Hematopoietic multipotent progenitor cell treated with erythropoietin and hydrocortisone succinate and interleukin-3 and kit ligand, for 8 days (in vitro differentiated cells): ENCODE measurements at places on chromosomes 1 and 21.

GRCh38 chr1:20073256-20073655 is 3.3 kb downstream of the PLA2G5 start:
- no peak for DNase-seq

DNA sequence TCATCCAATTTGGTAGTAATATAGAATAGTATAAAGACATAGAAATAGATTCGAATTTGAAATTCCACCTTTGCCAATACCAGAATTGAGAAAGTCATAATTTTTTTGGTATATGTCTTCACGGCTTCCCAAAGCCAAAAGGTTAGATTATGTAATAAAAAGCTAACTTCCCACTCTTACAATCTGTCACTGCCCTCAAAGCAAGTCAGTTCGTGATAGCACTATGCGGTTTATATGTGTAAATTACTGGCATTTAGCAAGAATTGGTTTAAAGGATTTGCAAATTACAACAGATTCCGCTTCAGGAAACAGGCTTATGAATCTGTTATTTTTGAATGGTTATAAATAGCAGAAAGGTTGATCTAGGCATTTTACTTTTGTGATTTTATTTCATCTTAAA is 679.4 kb upstream of the ADGRL2 start:
- DNase-seq: no peak

- DNase-seq: no peak
Observed at GRCh38 chr1:9275161-9275560, 17.5 kb upstream of the SPSB1 start.

GRCh38 chr1:94096797-94097549 is 24.0 kb downstream of the ABCA4 start:
- no peak for DNase-seq

DNA sequence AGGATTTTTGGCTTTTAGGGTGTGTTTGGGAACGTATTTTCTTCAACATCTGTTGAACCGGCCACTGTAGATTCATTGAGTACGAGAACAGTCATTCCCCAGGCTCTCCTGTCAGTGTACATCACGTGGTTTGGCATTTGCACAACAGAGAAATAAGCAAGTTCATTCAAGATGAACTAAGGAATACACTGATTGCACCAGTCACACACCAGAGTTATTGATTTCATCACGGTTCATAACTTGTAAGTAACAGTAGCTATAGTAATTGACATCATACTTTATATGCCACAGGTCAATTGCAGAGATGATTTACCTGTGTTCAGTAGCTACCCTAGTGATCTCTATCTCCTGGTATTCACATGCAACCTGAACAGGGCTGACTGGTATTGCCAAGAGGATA is 90.7 kb upstream of the ETS2 start:
- DNase-seq: no peak

DNA sequence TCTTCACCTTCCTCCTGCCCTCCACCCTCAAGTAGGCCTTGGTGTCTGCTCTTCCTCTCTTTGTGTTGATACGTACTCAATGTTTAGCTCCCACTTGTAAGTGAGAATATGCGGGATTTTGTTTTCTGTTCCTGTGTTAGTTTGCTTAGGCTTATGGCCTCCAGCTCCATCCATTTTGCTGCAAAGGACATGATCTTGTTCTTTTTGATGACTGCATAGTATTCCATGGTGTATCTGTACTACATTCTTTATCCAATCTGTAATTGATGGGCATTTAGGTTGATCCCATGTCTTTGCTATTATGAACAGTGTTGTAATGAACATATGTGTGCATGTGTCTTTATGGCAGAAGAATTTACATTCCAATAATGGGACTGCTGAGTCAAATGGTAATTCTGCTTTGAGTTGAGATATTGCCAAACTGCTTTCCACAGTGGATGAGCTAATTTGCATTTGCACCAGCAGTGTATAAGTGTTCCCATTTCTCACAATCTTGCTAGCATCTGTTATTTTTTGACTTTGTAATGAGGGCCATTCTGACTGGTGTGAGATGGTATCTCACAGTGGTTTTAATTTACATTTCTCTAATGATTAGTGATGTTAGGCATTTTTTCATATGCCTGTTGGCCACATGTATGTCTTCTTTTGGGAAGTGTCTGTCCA is 272.7 kb downstream of the SDCCAG8 start:
- DNase-seq: no peak

DNA sequence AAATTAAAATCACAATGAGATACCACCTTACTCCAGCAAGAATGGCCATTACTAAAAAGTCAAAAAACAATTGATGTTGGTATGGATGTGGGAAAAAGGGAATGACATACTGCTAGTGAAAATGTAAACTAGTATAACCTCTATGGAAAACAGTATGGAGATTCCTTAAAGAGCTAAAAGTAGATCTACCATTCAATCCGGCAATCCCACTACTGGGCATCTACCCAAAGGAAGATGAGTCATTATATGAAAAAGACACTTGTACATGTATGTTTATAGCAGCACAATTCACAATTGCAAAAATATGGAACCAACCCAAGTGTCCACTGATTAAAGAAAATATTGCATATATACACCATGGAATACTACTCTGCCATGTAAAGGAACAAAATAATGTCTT is 37.2 kb downstream of the SUSD4 start:
- DNase-seq: no peak

DNA sequence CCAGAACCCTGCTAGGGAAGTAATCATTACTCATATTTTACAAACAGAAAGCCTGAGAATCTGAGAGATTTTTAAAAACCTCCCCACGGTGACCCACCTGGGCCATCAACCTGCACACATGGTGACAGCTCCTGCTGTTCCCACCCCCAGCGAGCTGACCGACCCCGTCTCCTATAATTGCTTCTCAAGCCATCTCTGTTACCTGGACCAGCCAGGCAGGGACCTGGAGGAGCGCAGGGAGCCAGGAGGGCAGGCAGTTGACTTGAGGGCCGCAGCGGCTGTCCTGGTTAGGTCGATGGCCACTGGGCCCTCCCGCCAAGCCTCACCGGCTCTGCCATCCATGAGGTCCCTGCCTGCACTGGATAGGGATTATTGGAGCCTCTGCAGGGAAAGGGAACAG is 7.7 kb downstream of the TFF2 start:
- DNase-seq: no peak

GRCh38 chr1:170664093-170664827 is at the start of gene PRRX1:
Gene PRRX1, plus strand, starts transcription at chr1:170664131. Its CDS starts 88 bp downstream, at chr1:170664219.
- no peak for DNase-seq

GRCh38 chr1:38476850-38477178 is 382.8 kb downstream of the RRAGC start:
- no peak for DNase-seq

DNA sequence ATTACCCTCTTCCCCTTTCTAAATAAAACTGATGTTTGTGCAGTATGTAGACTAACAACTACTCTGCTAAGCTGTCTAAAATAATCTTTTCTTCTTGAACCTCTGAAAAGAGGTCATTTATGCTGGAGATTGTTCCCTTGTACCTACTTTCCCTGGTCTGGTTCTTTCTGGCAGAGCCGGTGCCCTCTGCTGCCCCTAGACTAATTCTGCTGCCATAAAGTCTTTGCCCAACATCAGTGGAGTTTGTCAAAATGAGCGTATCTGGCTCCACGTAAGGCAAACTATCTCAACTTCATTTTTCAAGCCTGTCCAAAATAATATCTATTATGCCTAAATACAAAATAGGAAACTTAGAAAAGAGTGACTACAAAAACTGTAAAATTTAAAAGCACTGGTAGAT is 30.9 kb upstream of the ANGPTL7 start:
- DNase-seq: no peak

GRCh38 chr21:32732544-32732943 is 4.7 kb upstream of the SYNJ1 start:
- no peak for DNase-seq

GRCh38 chr1:204868340-204868700 is 2.3 kb upstream of the NFASC start:
- DNase-seq: no peak

DNA sequence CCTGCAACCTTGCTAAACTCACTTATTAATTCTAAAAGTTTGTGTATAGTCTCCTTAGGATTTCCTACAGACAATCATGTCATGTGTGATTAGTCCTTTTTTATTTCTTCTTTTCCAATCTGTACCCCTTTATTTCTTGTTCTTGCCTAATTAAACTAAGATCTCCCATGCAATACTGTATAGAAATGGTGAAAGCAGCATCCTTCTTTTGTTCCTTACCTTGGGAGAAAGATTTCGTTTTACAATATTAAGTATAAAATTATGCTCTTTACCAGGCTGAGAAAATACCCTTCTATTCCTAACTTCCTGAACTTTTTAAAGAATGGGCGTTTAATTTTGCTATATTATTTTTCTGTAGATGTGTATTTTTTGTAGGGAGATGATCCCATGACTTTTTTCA is 7.6 kb upstream of the COL18A1 start:
- no peak for DNase-seq

DNA sequence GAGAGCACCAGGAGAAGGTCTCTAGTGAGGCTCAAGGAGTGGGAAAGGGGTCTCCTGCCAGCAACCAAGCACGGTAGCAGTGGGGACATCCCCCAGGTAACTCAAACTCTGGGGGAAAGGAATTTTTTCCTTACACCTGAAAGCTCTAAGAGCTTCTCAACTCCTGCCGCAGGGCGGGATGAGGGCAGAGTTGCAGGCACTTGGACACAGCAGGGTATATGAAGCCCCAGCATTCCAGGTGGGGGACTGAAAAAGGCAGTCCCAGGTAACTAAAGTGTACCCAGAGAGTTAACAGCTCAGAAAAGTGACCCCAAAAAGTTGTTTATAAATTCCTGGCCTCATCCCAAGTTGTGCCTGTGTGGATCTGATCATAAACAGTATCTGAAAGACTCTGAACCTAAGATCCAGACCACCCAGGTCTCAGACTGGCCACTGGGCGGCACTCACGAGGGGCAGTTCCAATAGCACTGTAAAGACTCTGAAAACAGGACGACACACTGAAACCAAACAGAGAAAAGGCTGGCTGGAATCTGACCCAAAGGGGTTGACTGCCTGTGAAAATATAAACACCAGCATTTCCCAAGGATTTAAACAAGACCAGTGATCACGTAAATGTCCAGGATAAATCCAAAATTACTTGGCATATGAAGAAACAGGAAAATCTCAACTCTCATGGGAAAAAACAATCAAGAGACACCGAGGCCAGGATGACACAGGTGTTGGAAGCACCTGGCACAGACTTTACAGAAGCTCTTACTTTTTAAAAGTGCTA is 47.5 kb downstream of the HSF2BP start:
- peak; percentile 54 for DNase-seq

GRCh38 chr21:37006486-37007291 is at the start of gene RIPPLY3:
Gene RIPPLY3, plus strand, starts transcription at chr21:37006702. Its CDS starts 71 bp downstream, at chr21:37006773.
- no peak for DNase-seq

DNA sequence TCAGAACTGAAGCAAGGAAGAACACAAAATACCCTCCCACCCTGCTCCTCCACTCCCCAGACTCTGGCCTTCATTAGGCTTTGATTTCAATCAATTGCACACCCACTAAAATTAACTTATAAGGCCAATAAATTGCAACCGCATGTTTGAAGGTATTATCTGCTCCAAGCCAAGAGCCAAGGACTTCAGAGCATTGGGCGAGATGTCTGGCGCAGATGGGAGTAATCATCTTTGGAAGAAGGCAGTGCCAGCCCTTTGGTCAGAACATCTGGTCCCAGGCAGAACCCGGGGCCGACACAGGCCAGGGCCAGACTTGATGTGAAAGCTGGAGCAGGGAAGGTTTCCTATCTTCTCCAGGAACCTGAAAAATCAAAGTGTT is 60.0 kb downstream of the SLC66A1 start:
- DNase-seq: no peak

- no peak for DNase-seq
Observed at GRCh38 chr1:29574871-29575270, 338.5 kb downstream of the PTPRU start.

GRCh38 chr1:211800925-211801607 is 29.5 kb downstream of the LPGAT1 start:
- DNase-seq: peak; percentile 62

- DNase-seq: no peak
Observed at GRCh38 chr1:110328274-110328673, 10.9 kb upstream of the RBM15 start.

DNA sequence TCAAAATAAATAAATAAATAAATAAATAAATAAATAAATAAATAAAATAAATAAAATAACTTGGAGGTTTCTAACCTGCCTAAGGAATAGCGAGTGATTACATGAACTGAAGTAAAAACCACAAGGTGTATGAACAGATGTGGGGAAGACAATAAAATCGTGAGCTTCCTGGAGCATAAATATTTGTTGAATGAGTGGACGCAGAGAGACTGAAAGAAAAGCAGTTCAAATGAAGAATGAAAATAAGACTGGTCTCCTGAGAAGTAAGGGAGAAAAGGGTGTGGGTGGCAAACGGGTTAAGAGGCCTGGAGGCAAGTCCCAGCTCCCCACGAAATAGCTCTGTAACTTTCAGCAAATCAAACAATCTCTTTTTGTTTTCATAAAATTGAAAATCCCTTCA is 33.6 kb downstream of the CHML start:
- DNase-seq: no peak

DNA sequence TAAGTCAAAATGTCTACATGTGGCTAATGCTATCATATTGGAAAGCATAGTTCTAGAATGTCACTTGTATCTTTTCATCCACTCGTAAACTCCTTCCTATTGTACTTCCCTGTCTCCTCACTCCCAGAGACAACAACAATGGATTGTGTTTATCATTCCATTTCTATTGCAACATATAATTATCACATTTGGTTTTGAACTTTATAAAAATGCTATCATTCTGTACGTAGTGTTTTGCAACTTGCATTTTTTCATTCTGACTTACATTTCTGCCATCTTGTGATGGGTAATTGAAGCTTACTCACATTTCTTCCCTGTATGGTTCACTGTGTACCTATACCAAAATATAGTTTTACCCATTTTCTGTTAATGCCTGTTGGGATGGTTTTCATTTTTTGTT is 14.5 kb upstream of the CSF3R start:
- DNase-seq: no peak
